SHP77 treated with DMSO at 0.1 percent for 48 hours (cell line): ENCODE measurements at places on chromosomes 2 and 18.
A peak's percentile ranks its signal among the peaks of the same experiment; 100 is the strongest.

- no peak for DNase-seq
Measured at GRCh38 chr2:154911729-154912128, 213.2 kb downstream of the KCNJ3 start.

- no peak for DNase-seq
Measured at GRCh38 chr2:199370150-199370780, 87.5 kb downstream of the SATB2 start.

DNA sequence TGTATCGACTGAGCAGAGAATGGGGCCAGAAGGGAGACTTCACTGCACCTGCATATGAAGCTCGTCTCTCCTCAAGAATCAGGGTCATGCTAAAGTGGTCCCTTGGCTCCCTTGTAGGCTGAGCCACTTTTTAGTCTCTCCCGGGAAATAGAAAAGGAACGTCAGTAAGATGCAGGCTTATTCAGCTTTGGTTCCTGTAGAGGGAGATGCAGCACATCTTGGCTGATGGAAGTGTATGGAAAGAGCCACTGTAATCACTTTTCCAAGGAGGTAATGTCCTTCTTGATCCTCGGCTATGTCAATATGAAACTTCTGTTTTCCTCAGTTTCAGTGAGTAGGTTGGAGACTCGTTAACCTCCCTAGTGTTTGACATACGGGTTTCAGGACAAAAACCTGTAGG, 235.2 kb downstream of the GCA start:
- DNase-seq: no peak

DNA sequence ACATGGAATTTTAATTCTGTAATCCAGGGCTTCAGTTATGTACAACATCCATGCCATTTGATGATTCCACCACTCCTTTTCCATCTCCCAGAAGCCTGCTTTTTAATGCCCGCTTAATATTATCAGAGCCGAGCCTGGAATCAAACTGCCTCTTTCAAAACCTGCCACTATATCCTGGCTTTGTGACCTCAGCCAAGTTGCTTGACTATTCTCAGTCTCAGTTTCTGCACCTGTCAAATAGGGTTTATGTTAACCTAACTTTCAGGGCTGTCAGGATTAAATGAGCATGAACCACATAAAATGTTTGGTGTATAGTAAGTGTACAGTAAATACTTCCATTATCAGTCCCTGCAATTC, 108.7 kb downstream of the XRCC5 start:
- DNase-seq: no peak

DNA sequence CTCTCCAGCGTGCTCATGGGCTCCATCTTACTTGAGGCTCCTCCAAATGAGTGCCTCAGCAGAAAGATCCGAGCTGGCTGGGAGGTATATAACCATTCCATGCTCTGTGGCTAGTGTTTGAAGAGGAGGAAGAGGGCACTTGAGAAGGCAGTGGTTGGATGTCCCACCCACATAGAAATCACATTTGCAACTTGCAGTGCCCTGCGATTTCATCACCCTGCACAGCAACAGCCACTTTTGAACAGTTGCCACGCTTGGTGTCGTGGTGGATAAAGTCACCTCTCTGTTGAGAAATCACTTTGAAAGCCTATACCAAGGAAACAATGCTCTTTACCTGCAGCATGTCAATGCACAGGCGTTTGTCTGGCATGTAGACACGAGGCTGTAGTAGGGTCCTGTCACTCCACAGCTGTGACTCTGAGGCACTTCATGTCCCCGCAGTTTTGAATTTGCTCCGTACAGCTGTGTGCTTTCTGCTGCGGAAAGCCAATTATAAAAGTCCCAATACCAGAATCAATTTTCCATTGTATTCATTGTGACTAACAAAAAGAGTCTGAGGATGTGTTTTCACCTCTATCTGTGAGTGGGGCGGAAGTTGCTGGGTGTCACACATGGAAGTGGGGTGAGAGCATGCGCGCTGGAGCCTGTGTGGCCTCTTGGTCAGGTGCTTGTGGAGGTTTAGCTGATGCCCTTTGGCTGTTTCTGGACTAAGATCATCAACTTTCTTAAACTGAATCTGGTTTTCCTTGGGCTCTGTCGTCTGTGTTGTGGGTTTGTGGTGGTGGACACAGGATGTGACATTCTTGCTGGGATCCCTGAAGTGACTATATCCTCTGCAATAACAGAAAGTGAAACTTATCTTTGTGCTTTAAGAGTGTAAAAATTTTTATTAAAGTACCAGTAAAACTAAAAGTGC, 2.8 kb downstream of the CNDP2 start:
- DNase-seq: no peak

DNA sequence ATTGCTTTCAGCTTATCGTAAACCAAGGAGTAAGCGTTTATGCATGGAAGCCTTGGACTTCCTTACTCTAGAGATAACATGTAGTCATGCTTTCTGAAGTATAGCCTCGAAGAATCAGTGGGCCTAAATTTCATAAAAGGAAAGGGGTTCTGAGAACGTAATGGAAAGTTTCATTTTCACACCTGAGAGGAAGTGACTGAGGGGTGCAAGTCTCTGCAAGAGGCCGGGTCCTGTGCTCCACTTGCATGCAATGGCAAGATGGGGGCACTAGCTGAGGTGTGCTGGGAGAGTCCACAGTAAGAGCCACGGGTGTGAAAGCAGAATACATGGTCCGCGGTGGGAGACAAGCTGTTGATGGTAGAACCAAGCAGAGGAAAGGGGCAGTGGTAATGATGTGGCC, 36.5 kb upstream of the C1D start:
- DNase-seq: no peak

DNA sequence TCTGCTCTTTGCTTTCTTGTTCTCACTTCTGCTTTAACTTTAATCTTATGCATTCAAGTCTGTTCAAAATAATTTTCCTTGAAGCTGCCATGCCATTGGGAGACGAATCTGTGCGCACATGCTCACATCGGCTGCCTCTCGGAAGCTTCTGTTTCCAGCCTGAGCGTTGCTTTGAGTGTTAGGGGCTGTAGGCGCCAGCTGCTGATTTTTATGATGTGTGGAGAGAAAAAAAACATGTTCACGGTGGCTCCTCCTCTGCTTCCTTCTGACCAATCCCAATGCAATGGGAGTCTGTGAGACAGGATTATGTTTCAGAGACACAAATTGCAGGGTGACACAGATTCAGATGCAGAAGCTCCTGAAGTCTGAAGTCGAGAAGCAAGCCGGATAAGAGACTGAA, at the start of gene MC4R:
TSS of gene MC4R (minus strand) at position 180 of the 400 bp plus-strand sequence. CDS start 426 bp downstream, outside the sequence.
- peak; percentile 91 for DNase-seq

GRCh38 chr2:100446696-100447095, 23.6 kb upstream of the NMS start:
- no peak for DNase-seq

DNA sequence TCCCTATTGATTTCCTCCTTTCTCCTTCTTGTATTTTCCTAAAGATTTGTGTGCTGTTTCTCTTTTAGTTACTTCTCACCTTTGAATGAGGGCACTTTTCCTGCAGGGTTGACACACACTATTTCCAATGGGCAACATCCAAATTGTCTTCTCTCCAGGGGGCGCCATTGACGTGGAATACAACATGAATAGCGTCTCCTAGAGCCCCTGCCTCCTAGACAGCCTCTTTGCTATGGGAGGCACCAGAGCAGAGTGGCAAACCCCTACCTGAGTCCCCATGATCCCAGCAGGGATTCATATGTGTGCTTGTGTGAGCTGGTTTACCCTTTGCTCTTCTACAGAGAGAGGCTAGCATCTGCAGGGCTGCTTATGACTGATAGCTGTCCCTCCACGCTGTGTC, 61.3 kb upstream of the ITSN2 start:
- DNase-seq: no peak

GRCh38 chr2:165064743-165065142, 109.4 kb upstream of the SLC38A11 start:
- DNase-seq: no peak

DNA sequence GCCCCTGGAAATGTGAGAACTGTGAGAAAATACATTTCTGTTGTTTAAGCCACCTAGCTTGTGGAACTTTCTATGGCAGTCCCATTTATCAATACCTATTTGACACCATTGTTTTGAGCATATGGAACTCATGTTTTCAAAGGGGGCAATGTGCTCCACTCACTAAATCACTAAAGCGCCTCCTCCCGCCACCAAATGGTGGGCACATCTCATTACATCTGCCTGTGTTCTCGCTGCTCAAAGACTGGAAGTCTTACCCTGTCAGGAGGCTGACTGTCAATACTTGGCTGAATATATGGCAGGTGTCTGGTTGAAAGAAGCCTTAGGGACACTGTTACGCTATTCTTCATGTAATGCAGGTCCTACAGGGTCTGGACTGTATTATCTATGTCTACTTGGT, 767.7 kb downstream of the TSN start:
- DNase-seq: no peak

DNA sequence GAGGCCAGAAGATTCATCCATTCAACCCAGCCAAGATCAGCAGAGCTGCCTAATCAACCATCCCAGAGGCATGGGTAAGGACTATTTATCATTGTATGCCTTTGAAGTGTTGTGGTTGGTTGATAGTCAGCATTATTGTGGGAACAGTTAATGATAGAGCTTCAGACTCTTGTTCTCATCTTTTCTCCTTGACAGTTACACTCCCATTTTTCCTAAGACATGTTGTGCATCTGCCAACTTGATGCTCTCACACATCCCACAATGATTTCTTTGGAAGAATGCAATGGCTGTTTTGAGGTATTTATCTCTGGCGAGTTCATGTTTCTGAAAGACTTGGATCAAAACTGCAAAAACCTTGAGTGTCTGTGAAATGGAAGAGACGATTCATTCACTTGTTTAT, 55.4 kb downstream of the FASTKD2 start:
- no peak for DNase-seq

DNA sequence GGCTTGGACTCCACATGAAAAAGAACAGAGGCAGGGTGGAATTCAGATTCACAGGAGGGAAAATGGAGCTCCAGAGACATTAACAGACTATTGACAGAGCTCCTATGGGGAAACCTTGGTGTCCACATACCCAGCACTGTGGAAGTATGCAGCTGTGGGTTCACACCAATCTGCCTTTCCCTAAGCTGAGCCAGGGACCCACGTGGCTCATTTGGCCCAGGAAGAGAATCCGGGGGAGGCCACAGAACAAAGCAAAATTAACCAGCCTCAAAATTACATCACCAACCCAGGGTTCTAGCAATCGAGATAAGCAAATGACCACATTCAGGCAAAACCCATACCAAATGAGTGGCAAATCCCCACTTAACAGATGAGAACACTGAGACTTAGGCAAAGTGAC, 105.8 kb upstream of the TWIST2 start:
- DNase-seq: no peak

GRCh38 chr2:154032220-154032619, 160.5 kb downstream of the GALNT13 start:
- DNase-seq: no peak

DNA sequence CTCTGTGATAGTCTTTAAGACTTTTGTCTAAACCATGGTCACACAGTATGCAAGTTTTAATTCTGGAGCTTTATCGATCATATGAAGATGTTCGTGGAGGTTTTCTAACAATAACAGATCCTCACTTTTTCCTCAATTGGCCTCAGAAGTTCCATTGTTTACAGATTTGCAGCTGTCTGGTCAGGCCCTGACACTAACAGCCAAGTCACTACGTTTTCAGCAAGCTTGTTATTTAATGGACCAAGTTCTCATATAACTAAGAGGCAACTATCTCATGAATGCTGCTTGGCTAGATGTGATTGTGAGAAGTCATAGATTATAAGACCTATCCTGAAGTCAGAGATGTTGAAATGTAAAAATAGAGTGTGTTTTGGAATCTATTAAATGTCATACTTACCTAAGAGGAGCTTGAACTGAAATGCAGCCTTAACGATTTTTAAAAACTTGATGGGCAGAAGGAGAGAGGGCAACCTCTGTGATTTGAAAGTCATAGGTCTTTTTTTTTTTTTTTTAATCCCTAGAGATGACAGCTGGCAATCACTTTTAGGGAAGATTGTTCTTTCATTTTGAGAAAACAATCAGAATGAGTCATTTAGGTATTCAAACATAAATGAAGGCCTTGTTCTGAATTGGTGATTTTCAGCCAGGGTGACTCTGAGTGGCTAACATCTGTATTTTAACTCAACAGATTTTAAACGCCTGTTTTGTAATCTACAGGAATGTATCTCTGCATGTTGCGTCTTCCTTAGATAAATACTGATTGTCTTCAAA, 48.4 kb upstream of the NEMP2 start:
- no peak for DNase-seq

DNA sequence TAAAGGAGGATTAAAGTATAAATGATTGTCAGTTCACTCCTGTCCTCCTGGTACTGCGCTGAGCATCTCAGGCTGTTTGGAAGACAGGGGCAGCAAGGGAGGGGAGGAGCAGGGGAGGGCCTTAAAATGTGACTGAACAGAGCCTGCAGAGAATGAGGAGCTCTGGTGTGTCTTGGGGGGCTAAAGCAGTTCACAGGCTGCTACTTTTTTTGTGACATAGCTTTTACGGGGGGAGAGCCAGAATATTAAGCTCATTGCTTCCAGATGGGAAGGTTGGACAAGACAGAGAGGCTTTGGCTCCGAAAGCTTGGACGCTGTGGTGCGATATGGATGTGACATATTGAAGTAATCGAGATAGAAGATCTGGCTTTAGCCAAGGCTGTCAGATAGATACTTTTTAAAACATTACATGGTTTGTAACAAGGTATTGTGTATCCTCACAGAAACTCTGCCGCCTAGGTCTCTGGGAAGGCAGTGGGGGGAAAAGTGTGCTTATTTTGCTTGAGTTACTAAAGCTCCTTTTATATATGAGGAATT, 40.5 kb downstream of the RDH14 start:
- DNase-seq: no peak

- no peak for DNase-seq
Measured at GRCh38 chr18:21865043-21865442, 124.5 kb downstream of the MIB1 start.

GRCh38 chr2:120683701-120684100, 52.0 kb upstream of the GLI2 start:
- DNase-seq: no peak

- no peak for DNase-seq
Measured at GRCh38 chr18:13934676-13935075, 19.3 kb upstream of the MC2R start.

DNA sequence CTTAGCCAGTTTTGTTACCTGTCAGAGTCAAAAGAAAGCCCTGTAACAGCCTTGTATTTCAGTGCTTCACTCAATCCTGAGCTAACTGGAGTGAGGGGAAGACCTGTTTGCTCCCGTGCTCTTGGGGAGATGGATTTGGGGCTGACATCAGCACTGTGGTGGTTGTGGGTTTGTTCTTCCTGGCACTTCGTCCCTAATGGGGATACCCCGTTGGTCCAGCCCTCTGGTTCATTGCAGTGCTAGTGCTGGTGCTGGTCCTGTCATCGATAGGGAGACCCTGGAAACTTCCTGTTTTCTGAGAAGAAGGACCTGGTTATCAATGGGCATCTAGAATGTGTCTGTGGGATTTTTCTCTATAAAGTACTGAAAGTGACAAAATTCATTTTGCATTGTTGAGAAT, 205.4 kb downstream of the ZNF407 start:
- DNase-seq: no peak
